ENCODE measurements at places on chromosomes 5 and 9. TPM values are rescaled to one million over a fixed set of nuclear protein-coding genes. Genes with fewer than 3 reads are reported as not detected.

Gene FSTL4
- total RNA-seq = not detected

DNA sequence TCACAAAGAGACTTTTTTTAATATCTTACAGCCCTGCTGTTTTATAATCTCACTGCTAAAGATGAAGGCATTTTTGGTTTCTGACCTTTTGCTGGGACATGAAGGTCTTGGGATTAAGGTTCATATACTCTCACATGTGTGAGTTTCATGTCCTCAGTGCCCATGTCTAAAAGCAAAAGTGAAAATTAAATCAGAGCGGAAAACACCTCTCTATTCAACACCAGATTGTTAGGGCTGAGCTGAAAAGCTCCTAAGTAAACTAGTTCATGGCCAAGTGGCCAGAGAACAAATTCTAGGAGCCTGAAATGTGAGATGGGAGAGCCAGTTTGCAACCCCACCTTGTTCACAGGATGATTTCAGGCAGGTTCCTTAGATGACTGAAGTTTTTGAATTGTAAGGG lies 110.9 kb downstream of the GRIA1 start:
- no peak for DNase-seq

DNA sequence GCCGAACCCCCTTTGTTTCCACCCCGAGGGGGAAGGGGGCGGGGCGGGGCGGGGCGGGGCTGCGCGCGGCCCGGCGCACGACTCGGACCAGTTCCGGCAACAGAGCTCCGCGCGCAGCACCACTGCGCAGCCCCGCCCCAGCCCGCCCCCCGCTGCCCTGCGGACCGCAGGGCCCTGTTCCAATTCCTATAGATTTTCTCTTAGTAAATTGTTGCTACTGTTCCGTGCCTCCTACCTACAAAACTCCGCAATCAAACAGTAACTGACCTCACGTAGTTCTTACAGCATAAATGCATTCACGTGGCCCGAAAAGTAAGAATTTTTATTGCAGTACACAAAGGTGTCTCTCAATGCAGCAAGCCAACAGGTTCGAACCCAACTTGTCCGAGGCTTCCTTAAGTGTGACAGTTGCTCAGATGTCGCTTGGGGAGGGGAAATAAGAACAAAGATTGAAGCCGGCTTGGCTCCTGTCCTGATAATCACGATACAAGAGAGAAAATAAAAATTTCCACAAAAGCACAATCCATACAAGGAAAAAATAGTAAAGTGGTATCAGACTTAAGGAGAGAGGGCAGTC lies 1.2 kb upstream of the RNF38 start:
- DNase-seq = peak; percentile 73

DNA sequence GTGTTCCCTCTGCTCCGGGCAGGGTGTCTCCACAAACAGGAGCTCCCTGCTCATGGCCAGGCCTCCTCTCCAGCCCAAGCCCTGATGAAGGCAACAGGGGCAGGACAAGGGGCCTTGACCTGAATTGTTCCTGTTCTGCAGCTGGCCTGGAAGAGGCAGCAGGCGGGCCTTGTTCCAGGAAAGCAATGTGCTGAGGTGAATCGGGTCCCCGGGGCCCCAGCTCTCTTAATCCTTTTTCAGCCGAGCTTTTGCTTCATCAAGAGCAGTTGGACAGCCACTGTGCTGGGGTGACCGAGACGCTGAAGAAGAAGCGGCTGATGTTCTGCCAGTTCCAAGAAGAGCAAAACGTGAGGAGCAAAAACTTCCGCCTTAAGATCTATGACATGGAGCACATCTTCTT lies 41.4 kb downstream of the CCDC180 start:
- no peak for DNase-seq

Gene PTGDS
- 89.9 TPM for total RNA-seq

Gene DOLPP1
- 4.9 TPM for total RNA-seq
